ENCODE measurements at places on chromosomes 6 and 20.

DNA sequence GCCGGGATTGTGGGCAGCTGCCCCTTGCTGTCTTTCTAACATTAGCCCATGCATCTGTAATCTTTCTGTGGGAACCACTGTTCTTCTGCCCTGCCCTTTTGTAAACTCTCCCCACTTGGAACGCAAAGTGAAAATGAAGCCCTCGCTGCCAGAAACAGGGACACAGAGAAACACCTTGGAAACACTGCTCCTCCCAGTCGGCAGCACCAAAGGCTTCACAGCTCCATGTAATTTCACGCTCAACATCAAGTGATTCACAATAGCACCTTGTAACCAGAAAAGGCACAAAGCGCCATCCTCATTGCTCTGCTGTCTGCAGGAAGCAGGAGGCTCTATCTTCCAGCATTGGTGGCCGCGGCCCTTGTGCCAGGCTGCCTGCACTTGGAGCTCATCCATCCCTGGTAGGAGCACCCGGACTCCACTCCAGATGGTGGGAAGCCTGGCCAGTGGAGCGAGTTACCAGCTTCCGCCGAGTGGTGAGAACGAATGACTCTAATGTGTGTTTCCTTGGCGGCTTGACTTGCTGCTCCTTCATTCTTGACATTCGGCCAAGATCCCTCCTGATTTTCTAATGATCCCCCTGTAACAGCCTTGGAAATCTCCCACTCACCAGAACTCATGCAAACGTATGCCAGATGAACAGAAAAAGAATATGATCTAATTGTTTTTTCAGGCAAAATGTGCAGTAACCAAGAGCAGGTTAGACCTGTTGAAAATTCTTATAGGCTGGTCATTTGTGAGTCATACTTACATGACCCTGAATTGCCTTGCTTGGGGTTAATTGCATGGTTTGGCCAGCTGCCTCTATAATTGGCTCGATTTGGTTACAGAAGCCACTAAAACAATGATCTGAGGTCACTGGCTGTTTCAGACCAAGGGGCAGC lies 169.1 kb upstream of the CDYL start:
- DNase-seq: no peak

GRCh38 chr6:147900247-147900830 lies 391.8 kb downstream of the SAMD5 start:
- DNase-seq: no peak

- no peak for DNase-seq
Measured at GRCh38 chr20:61765871-61766654, 299.6 kb downstream of the TAF4 start.

DNA sequence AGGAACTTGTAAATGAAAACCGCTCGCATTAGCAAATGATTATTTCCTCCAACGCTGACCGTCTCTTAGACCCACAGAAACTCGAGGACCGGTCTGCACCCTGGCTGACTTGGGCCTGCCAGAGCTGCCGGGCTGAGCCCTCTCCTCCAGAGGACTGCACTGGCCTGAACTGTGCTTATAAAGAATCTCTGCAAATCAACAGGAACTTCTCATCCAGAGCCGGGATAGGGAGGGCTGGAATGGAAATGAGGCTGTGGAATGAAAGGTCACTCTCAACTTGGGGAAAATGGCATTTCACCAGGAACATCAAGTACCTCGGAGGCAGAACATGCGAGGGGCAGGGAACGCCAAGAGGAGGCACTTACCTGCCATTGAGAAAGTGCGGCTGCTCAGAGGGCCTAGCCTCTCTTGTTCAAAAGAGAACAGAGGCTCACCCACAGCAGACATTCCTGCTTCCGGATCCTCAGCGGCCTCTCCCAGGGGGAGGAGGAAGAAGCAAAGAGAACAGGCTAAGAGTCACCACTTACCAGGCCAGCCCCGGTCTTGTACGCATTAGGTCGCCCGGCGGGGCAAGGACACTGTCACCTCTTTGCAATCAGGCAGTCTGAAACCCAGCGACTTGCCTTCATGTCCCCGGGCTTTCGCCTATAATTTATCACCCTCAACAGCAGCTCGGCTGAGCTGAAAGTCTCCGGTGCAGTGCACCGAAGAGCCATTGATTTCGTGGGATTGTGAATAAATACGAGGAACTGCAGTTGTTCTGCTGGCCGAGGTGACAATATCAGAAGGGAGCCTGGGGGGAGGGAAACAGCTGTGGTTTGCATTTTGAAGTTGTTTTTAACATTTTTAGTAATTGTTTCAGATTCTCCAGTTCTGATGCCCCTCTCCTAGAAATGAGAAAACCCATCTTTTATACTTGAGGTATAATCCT lies 37.6 kb downstream of the ZMYND8 start:
- no peak for DNase-seq

GRCh38 chr6:20334334-20334733 lies 67.3 kb upstream of the E2F3 start:
- no peak for DNase-seq

GRCh38 chr6:43989581-43990146 lies 137.6 kb downstream of the MRPL14 start:
- no peak for DNase-seq

- no peak for DNase-seq
Measured at GRCh38 chr6:158324136-158324535, 11.9 kb downstream of the TULP4 start.

GRCh38 chr6:42158011-42158410 lies 15.2 kb upstream of the GUCA1A start:
- DNase-seq: no peak

- DNase-seq: no peak
Measured at GRCh38 chr20:47991875-47992488, 206.7 kb upstream of the SULF2 start.

DNA sequence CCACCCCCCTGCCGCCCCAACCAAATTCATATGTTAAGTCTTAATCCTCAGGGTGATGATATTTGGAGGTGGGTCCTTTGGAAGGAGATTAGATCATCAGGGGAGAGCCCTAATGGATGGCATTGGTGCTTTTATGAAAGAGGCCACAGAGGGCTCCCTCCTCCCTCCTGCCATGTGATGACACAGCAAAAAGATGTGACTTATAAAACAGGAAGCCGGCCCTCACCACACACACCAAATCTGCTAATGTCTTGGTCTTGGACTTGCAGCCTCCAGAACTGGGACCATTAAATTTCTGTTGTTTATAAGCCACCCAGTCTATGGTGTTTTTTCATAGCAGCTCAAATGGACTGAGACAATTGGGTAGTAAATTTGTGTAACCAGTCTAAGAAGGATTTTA lies 176.3 kb downstream of the ADGRG6 start:
- DNase-seq: peak; percentile 6

DNA sequence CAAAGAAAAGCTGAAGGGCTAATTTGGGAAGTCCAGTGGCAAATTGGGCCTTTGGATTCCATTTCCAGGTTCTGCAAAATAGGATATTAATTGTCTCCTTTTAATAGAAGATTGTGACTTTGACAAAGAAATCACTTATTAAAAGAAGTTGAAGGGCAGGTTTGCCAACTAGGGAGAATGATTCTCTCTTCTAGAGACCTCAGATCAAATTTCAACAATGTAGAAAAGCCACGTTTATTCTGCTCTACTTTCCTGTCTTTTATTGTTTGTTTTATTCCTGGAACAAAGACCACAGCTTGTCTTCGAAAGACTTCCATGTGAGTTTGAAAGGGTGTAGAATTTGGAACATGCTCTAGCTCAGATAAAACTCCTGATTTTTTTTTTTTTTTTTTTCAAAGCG lies 65.5 kb upstream of the PRL start:
- DNase-seq: no peak

- no peak for DNase-seq
Measured at GRCh38 chr6:148720406-148720805, 26.4 kb upstream of the UST start.

DNA sequence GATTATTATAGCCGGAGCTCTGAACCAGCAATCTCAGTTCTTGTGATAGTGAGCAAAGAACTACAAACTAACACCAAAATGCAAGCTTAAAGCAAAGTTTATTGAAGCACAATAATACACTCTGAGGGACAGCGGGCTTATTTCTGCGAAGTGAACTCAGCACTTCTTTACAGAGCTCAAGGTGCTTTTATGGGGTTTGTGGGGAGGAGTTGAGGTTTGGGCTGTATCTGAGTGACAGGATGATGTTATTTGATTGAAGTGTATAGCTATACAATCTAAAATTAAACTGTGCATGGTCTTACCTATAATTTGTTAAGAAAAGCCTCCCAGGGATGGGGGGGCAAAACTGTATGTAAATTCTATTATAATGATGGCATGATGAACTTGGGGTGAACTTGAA lies 1.0 kb upstream of the HFE start:
- peak; percentile 20 for DNase-seq

DNA sequence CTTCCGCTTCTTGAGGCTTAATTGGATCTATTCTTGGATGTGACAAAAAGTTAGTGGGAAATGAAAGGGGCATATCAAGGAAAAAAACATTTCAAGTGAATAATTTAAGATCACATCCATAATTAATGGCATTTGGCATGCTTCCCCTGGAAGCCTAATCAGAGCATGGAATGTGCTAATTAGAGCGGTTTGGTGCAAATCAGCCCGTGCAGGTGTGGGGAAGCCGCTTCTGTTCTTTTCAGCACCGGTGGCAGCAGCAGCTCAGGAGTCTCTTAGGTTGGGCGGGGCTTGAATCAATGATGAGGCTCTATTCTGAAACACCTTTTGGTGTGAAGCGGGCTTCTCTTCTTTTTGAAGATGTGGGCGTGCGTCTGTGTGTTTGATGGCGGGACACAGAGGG lies 301.2 kb downstream of the LRFN2 start:
- DNase-seq: no peak

DNA sequence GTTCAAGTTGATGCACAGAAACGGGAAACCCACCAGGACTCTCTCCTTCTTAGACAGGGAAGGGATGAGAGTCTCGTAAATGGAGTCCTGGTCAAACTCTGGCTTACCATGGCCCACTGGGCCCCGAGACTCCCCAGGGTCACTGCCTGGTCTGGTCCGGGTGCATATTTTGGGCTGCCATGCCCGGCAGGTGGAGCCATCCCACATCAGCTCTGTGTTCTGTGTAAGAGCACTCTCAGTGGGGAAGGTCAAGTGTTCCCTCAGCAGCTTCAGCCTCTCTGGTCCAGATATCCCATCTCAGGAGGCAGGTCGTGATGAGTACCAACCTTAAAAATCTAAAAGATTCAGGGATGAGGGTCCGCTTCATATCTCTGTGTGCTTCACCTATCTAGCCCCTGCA lies 138.8 kb downstream of the EDN3 start:
- no peak for DNase-seq

- no peak for DNase-seq
Measured at GRCh38 chr20:15596220-15596890, 976.9 kb downstream of the KIF16B start.

DNA sequence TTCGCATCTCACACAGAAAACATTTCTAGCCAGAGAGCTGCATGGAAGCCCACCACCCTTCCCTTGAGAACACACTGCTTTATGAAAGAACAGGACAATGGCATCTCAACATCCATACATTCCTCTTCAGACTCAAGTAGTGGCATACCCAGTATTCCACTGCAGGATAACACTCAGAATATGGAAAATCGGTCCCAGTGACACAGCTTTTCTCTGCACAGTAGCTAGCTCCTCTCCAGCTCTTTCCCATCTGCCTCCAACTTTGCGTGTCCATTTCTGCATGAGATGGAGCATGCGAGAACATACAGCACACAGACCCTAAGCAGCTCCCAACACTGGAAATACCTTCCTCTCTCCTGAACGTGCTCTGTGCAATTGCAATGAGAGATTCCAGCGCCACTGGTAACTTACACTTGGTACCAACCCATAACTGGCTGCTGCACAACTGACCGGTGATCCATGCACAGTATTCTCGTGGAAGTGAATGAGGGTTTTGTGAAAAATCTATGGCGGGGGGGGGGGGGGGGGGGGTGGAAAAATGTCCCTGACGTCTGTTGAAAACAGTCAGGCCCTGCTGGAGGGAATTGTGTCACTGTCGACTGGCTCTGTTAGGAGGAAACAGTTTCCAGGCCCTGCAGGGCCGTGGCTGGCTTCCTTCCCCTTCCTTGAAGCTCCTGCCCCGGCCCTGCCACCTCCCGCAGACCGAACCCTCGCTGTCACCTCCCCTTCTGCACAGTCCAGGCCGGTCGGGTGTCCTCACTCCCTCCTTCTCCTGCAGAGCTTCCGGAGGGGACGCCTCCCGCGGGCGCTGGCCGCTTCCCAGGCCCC lies 265.9 kb upstream of the QKI start:
- DNase-seq: no peak

DNA sequence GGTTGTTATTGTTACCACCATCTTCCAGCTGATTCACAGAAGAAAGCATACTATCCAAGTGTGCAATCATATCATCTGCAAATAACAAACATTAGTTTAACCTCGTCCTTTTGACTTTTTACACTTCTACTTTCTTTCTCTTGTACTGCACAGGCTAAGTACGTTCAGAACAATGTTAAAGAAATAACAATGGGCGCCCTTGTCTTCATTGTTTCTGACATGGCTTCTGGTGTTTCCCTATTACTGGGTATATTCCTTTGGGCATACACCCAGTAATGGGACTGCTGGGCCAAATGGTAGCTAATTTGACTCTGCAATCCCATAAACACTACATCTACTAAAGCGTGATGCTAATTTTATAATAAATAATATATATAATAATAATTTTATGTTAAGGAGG lies 146.7 kb downstream of the GJA10 start:
- no peak for DNase-seq

DNA sequence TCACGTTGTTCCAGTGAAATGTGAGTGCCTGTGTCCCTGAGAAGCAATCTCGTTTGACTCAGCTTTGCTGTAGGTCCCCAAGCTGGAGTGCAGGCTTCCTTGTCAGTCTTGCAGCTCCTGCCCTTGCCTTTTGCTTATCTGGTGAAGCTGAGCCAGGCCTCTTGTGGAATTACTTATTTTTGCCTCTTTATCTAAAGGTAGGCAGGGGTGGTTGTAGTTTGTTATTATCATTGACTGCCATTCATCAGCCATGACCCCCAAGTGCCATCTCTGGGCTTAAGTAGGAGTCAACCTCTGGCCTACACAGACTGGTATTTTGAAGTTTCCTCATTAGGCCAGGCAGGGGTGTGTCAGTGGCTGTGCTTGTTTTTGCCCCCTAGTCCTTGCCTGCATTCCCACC lies 2.1 kb downstream of the TMEM14B start:
- DNase-seq: no peak

DNA sequence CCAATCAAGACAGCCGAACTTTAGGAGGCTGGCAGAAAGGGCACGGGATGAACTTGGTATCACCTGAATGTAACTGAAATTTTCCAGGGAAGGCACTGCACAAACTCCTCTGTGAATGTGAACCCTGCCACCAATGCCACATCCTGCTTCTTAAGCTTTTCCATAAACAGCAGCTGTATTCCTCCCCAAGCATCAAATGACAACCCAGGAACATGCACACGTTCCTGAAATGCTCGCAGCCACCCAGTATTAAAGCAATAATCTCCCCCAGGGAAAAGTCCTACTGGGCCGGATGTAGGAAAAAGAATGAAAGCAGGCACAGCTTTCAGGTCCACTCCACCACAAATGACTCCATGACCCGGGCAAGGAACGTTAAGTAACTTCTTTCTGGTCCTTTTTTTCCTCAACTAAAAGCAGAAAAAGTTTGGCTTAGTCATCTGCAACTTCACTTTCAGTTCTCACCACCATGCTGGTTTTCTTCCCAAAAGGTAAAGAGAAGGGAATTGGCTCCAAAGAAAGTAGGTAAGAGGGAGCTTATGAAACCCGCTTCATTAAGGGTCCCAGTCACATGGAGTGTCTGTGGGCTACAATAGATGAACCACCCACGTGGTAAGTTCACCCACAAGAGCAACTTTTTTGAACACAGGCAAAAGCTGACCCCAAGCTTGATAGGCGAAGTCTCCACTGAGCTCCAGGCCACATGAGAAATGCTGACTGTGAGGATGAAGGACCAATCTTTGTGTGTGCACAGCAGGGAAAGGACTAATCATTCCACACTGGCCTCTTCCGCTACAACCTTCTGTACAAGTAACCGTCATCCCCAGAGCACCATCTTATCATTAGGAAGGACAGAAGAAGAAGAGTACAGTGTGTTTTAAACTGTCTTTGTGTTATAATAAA lies 90.1 kb downstream of the HIVEP2 start:
- no peak for DNase-seq

Data from activated CD4-positive, alpha-beta T cell treated with anti-CD3 and anti-CD28 coated beads, Interleukin-2, amount 50 U/mL, for 4 hours (primary cell).